ENCODE measurements at places on chromosomes 1 and 21.

- no peak for DNase-seq
These were observed 31.4 kb downstream of the IQGAP3 start for GRCh38 chr1:156540955-156541354.

DNA sequence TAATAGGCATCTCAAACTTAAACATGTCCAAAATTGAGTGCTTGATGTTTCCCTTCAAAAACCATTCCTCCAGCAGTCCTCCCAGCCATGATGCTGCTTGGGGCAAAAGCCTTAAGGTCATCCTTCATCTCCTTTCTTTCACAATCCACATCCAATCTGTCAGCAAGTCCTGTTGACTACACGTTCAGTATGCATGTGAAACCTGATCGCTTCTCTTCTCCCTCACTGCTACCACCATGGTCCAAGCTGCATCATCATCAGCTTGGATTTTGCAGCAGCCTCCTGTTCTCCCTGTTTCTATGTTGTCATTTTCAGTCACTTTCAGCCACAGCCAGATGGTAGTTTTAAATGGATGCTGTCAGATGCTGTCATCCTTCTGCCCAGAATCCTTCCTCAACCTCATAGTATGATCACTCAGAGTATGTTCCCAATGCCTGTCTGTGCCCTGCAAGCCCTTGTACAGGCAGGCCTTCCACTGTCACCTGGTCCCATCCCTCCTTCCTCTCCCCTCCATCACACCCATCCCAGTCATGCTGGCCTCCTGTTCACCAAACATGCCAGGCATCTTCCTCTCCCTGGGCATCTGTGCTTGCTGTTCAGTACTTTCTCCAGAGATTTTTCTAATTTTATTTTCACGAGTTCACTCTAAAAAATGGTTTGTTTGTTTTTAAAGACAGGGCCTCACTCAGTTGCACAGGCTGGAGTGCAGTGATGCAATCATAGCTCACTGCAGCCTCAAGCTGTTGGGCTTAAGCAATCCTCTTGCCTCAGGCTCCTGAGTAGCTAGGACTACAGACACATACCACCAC, 66.0 kb downstream of the SYDE2 start:
- peak; percentile 82 for DNase-seq

DNA sequence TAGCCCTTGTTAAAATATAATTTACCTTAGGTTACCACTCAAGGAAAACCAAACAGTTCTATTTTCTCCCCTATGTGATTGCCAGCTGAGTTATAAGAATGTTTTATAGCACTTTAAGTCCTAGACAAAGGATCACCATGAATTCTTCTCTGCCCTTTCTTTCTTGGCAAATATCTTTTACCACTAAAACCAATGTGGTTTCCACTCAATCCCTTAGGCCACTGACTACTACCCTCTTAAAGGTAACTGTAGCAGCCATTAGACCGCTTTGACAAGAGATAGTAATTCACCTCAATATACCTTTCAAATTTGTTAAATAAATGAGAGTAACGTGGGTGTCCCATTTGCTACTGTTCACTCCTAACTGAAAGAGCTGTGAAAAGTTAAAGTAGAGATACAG, 307.9 kb upstream of the PRMT6 start:
- no peak for DNase-seq

- no peak for DNase-seq
These were observed 5.6 kb downstream of the TMEM234 start for GRCh38 chr1:32216566-32216965.

- no peak for DNase-seq
These were observed 84.2 kb downstream of the LACTBL1 start for GRCh38 chr1:22888320-22889075.

DNA sequence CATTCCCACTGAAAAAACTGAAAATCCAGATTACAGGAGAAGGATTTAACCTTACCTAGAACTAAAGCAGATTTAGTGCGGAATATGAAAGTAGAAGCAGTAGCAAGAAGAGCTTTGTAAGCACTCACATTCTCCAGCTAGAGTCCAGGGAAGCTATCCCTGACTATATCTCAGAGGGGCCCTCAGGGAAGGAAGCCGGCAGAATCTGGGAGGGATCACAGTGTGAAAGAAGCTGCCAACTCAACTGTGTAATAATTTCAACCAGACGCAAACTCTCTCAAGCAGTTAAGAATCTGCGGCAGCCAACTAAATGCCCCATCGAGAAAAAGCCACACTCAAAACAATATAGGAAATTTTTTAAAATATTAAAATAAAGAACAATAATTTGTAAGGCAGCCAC, 163.8 kb downstream of the EIF4G3 start:
- no peak for DNase-seq

DNA sequence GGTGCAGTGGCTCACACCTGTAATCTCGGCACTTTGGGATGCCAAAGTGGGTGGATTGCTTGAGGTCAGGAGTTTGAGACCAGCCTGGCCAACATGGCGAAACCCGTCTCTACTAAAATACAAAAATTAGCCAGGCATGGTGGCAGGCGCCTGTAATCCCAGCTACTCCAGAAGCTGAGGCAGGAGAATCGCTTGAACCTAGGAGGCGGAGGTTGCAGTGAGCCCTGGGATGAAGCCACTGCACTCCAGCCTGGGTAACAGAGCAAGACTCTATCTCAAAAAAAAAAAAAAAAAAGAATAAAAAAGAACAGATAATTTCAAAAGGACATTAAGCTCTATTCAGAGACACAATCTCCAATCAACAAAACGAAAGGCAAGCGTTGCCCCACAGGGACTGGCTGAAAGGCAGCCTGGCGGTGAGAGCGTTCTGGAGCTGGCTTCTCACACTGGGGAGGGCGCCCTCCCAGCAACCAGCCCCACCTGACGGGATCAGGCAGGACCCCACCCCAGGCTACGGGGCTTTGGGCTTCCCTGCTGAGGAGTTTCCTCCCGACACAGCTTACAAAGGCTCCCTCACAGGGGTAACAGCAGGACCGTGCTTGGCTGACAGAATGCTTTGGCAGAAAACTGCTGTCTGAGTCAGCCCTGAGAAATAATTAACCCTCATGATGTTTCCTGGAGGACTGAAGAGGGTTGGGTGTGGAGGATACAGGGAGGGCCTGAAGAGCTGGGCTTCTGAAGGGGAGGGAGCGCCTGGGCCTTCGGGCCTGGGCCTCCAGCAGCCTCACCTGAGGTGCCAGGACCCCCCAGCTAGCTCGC, 31.1 kb upstream of the SRP9 start:
- DNase-seq, result peak; percentile 40

DNA sequence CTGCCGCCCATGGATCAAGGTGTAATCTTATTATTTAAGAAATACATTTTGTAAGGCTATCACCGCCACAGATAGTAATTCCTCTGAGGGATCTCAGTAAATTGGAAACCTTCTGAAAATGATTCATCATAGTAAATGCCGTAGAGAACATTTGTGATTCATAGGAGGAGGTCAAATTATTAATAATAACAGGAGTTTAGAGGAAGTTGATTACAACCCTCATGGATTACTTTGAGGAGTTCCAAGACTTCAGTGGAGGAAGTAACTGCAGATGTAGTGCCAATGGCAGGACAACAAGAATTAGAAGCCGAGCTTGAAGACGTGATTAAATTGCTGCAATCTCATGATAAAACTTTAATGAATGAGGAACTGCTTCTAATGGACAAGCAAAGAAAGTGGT, 280.1 kb downstream of the PTPRC start:
- no peak for DNase-seq

DNA sequence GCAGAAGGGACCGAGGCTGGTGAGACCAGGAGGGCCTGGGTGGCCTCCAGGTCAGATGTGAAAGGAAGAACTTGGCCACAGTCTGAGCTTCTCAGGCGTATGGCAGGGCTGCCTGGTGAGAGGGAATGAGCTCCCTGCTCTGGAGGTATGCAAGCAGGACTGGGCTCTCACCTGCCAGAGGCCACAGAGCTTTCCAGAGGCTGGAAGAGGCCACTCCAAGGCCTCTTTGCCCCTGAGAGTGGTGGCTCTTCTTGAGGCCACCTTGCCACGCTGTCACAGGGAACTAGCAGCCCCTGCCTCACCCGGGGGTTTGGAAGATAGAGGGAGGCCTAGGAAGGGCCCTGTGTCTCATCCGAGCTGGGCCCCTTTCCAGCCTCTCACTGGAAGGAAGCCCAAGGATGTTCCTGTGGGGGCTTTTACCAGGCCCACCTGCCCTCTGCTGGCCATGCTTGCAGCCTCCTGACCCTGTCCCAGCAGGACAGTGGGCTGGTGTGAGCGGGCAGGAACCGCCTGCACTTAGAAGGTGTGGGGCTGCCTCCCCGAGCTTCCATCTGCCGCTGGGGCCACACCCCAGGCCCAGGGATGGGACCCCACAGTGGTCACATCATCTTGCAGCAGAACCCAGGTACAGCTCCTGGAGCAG, 10.0 kb downstream of the PCSK9 start:
- no peak for DNase-seq

- DNase-seq, result no peak
These were observed 22.9 kb upstream of the RALGPS2 start for GRCh38 chr1:178702146-178702545.

- no peak for DNase-seq
These were observed 191.8 kb downstream of the TPR start for GRCh38 chr1:186183219-186183618.

DNA sequence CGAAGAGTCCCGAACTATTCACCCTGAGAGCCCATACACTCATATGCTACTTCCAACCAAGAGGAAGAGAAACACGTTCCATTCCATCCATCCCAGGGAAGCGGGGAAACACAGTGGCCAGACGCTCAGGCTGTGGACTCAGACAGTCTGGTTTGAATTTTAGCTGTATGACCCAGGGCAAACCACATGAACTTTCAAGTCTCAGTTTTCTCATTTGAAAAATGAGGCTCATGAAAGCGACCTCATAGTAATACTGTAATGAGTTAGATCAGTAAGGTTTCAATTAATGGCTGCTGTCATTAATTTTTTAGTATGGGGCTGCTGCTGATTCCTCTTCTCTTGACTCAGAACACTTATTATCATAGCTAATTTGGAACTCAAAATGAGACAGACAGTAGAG, 1.5 kb downstream of the FCRL4 start:
- DNase-seq, result no peak

DNA sequence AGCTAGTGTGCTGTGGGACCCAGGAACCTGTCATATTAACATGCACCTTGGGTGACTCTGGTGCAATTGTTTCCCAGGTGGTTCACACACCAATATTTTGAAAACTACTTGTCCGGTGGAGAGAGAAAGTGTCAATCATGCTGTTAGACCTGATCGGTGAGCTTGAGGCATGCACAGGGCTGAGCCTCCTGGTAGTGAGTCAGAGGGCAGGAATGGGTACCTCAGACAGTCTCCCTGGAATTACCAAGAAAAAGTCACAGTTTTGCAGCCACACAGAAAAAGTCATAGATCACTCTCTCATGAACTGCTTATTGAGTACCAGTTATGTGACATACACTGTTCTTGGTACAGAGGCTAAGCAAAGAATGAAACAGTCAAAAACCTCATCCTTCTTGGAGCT, 140.1 kb upstream of the NFIA start:
- DNase-seq, result no peak

DNA sequence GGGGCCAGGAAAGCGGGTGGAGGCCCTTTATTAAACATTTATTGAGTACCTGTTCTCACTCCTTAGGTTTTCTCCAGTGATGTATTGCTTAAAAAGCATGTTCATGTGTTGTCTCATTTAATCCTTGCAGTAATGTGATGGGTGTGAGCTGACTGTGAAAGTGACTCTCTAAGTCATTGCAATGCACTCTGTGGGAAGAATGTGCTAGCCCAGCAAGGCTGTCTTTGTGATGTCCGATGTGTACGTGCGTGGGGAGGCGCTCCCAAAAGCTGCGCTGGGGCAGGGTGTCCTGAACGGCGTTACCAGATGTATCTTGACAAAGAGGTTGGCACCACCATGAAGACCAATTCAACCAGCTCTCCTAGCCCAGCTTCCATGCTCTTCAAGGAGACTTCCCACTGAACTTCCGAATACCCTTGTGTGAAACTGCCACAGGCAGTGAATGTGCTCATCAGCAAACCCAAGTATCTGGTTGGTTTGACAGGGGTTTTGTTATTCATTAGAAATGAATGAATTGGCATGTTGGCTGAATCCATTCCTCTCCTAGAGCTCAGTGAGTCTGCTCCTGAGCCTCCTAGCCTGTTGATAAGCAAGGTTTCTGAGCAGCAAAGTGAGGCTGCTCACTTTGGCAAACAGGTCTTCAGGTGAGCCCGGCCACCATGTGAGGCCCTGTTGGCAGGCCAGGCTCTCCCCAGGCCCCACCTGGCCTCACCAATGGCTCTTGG, 28.0 kb downstream of the NUAK2 start:
- no peak for DNase-seq

- DNase-seq, result no peak
These were observed 342.2 kb downstream of the OMA1 start for GRCh38 chr1:58204284-58204683.

GRCh38 chr1:219329578-219329977, 155.9 kb downstream of the LYPLAL1 start:
- DNase-seq, result no peak

DNA sequence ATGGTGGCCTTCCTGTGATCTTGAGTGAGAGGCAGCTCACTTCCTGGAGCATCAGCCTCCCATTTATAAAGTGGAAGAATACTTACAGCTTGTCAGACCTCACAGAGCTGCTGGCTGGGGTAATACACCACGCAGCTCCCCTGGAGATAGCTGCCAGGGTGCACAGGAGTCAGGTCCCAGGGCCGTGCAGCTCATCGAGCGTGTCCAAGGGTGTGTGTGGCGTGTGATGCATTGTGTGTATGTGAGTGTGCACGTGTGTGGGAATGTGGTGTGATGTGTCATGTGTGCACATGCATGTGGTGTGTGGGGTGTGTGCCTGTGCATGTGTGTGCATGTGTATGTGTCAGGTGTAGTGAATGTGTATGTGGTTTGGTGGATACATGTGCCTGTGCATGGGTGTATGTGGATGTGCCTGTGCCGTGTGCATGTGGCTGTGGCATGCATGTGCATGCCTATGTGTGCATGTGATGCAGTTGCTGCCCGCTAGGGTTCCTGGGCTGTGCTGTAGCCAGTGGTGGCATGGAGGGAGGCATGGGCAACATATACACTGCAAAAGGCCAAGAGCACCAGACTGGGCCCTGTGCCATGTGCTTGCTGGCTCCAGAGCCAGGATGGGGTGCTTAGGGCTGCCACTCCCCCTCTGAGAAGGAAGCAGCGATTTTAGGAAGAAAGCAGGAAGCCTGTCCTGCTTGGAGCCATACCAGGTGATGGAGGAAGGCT, 24.6 kb downstream of the WNT3A start:
- DNase-seq, result no peak

GRCh38 chr1:51910221-51911000, 31.9 kb upstream of the NRDC start:
- DNase-seq, result no peak

- DNase-seq, result no peak
These were observed 28.2 kb upstream of the ANKRD13C start for GRCh38 chr1:70382682-70383081.

- no peak for DNase-seq
These were observed 67.5 kb downstream of the MIS18A start for GRCh38 chr21:32211306-32211705.

Measured in NCI-H774 (cell line).